ENCODE measurements at places on chromosomes 7 and 10.

- DNase-seq, result no peak
Measured at GRCh38 chr7:115980159-115980558, 50.4 kb downstream of the TFEC start.

DNA sequence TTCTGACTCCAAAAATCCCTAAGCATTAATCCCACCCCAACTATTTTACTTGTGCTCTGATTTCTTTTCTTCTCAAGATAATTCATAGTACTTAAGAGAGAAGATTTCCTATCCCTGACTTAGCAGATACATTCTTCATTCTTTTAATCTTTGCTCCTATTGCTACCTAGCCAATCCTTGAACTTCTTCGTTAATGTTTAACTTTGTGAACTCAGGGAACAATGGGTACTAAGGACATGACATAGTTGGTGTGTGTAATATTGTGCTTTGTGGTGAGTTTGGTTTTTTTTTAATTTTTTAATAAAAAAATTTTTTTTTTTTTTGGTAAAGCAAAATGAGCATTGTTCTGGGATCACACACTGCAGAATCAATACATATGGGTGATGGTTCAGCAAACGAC is 166.2 kb downstream of the CHCHD3 start:
- no peak for DNase-seq

DNA sequence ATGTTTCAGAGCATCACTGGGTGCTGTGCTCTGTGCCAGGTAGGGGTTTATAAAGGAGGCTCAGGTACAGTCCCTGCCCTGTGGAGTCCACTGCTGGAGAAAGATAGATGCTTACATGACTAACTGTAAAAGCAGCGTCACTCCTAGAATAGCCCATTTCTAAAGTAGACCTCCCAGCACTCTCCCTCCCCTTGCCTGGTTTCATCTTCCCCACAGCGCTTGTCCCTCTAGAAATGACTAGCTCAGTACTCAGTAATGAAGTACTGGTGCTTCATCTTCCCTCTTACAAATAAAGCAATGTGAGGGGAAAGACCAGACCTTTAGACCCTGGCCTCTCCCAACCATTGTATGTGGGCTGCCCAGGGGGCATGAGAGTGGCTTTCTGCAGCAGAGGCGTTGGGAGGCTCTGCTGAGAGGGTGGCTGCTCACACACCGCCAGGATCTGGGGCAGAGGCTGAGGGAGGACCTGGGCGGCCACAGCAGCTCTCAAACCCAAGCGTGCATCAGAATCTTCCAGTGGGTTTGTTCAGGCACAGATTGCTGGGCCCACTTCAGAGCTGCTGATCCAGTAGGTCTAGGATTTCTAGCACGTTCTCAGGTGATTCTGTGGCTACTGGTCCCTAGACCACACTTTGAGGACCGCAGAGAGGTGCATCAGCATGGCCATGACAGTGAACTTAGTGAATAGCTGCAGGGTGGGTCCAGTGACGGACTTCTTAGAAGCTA is 110.3 kb upstream of the ANLN start:
- no peak for DNase-seq

GRCh38 chr7:94635687-94636086 is 20.2 kb downstream of the SGCE start:
- no peak for DNase-seq

GRCh38 chr7:28389504-28390395 is 22.6 kb upstream of the CREB5 start:
- DNase-seq, result peak; percentile 45

DNA sequence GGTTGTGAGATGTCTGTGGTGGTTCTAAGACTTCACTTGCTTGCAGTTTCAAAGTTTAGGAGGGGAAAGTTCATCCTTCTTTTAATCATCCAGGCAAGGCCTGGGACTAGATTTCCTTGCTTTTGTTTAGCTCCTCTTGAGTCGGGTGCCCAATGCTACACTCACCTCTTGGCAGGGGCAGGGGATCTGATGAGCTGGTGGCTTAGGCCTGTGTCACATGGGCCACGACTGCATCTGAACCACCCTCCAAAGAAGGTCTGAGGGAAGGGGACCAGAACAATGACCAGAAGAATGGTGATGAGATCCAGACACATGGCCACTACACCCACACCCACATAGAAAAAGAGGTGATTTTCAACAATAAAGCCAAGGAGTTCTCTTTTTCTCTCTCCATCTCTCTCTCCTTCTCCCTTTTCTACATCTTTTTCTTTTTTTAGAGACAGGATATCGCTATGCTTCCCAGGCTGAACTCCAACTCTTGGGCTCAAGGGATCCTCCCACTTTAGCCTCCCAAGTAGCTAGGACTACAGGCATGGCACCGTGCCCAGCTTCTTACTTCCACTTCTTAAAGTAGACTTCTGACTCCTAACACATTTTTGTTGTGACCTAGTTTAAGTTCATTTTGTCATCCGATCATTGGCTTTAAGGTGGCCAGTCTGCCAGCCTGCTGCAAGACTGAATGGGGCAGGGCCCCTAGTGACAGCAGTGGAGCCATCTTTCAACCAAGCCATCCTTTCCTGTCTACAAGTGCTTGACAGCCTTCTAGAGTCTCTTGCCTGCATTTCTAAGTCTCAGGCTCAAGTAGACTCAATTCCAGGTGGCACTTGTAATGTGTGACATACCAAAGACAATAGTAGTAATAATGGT is 350.9 kb downstream of the RNLS start:
- no peak for DNase-seq

DNA sequence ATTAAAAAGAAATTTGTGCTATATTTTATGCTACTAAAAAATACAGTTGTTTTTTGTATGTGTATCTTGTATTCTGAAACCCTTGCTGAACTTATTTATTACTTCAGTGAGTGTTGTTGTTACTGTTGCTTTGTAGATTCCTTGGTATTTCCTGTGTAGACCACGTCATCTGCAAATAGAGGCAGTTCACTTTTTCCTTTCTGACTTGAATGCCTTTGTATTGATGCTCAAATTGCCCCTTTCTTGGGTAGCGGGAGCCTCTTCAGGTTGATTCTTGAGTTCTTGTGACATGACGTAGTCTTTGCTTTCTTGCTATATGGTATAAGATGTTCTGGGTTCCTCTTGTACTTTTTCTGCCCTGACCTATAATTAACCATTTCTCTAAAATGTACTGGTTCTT is 504.1 kb downstream of the SDK1 start:
- DNase-seq, result no peak

DNA sequence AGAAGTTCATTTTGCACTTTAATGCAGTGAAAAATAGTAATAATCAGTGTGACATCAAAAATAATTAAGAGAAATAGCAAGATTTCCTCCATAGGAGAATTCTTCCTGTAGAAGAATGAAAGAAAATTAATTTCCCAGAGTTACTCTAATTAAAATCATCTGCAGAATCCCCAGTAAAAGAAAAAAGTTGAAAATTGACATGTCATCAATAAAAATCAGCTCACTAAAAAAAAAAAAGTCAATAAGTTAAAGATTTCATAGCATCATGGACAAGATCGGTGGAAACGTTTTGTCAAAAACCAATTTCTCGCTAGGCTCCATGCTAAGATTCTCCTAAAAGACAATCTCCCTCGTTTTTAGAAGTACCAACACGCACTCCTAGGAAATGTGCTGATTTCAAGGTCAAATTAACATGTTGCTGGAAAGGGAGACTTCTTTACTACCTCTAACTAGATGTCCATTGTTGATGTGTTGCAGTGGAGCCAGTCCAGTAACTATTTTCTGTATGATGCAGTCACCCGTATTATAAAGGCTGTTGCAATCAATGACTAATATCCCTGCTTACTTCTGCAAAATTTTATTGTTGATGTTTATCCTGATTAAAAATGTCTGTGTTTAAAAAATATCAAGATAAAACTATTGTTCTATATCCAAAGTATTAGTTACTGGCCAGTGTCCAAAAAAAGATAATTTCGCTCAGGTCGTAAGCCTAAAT is 591.9 kb upstream of the MGMT start:
- no peak for DNase-seq

- no peak for DNase-seq
Measured at GRCh38 chr10:81027223-81027622, 489.5 kb downstream of the SH2D4B start.

DNA sequence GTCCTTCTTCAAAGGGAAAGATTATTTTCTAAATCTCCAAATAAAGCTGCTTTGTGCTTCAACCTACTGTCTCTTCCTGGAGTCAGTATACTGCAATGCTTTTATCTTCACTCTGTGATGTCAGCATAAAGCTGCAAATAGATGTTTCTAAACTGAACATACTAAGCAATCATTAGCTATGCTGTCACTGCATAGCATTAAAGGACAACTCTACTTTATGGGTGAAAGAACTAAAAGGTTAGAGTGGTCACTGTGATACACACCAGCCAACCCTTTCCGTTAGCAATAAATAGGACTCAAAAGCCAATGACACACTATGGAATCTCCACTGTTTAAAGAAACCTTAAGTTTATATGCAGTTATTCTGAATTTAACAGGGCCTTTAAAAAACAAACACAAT is 1.8 kb downstream of the CCDC186 start:
- DNase-seq, result no peak

- DNase-seq, result no peak
Measured at GRCh38 chr7:523347-524336, 4.0 kb upstream of the PDGFA start.

DNA sequence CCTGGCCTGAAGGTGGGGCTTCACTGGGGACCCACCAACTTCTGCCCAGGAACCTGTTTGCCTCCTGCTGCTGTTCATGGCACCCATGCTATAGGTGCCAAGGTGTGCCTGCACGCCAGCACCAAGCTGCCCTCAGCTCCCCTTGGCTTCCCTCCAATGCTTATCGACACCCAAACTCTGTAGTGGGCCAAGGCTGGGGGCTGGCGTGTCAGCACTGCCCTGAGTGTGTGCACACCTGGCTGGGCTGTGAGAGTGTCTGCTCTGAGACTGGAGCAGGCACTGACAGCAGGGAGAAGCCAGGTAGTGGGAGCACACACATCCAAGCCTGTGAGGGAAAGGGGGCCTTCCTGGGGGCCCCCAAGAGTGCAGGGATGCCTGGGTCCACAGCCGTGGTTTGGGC is 43.1 kb upstream of the TUBB8 start:
- no peak for DNase-seq

- DNase-seq, result no peak
Measured at GRCh38 chr7:431658-432111, 88.0 kb downstream of the PDGFA start.

DNA sequence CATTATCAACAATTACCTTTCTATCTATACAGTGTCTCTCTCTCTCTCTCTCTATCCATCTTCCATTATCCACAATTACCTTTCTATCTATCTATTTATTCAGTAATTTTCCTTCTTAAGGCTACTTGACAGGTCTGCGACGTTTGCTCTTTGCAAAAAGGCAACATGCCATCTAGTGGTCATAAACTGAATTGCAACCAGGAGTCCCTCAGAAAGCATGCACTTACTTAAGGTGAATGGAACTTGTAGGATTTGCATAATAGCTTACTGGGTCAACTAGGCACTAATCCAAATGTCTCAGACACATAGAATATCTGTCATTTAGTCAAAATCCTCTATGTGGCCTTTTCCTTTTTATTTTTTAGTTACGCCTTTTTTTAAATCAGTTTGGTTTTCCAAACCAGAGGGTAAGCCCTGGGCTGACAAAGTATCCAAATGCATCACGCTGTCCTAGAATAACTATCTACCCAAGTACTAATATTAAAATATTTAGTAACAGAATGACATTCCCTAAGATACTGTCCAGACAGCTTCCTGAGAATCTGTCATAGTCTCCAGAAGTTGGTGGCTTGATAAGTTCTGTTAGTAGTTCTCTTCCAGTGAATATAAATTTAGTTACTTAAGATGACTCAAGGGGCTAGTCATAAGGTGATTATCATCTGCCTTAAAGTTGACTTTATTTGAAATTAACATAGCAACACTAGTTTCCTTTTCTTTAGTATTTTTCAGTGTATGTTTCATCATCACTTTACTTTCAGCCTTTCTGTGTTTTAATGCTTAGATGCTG is 208.3 kb downstream of the PPP1R3A start:
- DNase-seq, result no peak

GRCh38 chr7:120949998-120950538 is 509 bp upstream of the ING3 start:
- DNase-seq, result no peak

GRCh38 chr7:42574685-42575084 is 337.2 kb downstream of the C7orf25 start:
- no peak for DNase-seq

GRCh38 chr10:102467971-102468438 is 16.7 kb upstream of the C10orf95 start:
- DNase-seq, result peak; percentile 45

- DNase-seq, result no peak
Measured at GRCh38 chr7:116924741-116925140, 28.6 kb upstream of the ST7 start.

DNA sequence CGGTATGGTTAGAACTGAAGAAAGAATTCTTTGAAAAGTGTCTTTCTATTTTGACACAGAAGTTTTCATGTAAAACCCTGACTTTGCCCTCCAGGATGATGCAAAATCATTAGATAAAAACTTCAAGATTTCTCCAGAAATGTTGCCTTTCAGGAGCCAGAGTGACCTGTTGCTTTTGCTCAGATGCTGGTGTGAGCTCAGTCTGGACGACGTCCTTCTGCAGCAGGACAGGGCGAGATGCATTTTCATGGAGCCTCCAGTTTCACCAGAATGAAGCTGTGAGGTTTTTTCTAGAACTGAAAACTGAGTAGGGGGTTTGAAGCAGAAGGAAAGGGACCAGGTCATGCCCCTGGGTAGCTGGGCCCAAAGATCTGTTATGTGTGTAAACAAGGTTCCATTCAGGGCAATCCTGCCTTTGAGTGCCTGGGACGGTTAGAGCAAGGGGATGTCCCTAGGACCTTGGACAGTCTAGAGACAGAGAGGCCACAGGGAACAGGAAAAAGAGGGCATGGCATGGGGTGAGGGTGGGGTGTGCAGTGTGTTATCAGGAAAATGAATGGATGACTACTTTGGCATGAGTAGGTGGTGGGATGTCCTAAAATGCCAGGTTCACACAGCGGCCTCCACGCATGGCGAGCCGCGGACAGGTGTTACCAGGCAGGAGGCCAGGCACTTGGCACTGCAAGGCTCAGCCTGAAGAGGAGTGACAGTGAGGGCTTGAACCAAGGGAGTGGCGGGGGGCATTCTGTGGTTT is 356.3 kb downstream of the CXCL12 start:
- no peak for DNase-seq

DNA sequence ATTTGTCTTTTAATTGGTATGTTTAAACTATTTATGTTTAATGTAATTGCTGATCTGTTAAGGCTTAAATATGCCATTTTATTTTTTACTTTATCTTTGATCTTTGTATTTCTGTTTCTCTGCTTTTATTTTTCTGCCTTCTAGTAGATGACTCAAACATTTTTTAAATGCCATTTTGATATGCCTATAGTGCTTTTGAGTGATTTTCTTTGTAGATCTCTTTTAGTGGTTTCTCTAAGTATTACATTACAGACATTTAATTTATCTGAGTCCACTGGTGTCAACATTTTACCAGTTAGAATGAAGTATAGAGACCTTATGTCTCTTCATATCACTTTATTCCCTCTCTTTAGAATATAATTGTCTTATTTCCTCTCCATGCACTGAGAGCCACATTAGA is 32.7 kb downstream of the IL6 start:
- no peak for DNase-seq
